Fibroblast of skin of abdomen (primary cell): ENCODE measurements at places on chromosomes 11 and 22.

DNA sequence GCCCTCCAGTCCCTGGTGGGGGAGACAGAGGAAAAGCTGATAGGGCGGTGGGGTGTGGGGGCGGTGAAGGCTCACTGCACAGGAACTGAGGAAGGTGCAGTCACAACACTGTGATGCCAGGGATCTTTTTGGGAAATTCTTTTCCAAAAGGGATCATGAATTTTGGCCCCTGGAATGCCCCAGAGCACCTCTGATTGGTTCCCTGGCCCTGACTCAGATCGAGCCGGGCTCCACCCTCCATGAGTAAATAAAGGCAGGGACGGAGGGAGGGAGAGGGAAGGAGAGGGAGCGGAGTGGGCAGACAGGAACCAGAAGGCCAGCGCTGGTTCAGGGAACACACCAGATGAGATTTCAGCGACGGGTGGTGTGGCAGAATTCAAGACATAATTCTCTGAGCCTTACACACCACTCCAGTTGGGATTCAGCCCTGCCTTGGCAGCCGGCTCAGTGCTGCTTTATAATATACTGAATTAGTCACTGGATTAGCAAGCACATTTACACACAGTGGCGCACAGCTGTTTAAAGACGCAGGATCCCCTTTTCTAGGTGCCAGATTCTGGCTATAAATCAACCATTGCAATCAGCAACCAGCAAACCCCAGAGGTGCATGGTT, 80.3 kb downstream of the ETS1 start:
- peak; percentile 97 for DNase-seq

DNA sequence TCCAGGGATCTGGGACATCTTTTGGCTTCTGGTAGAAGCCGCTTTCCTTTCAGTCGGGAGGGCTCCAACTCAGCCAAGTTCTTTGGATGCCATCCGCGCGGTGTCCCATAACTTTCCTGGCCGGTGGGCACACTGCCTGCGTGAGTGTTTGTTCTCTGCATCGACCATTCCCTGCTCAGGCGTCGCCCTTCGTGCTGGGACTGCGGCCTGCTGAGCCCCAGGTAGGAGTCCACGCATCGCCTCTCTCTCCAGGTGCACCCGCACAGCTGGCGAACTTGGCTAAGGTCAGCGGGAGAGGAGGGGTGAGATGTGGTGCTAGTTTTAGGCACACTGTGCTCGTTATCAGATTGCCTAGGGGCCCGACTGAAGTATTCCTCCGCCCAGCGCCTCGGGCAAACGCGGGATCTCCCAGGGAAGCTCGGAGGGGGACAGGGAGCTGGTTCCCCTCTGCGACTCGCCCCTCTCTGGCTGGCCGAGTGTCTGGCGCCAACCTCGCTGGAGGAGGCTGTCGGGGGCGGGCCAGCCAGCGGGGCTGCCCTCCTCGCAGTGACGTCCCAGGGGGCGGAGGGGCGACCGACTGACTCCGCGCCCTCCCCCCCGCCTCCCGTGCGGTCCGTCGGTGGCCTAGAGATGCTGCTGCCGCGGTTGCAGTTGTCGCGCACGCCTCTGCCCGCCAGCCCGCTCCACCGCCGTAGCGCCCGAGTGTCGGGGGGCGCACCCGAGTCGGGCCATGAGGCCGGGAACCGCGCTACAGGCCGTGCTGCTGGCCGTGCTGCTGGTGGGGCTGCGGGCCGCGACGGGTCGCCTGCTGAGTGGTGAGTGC, at the start of gene LAYN:
Gene LAYN, plus strand, starts transcription at position 607 of the 823 bp plus-strand sequence. Its CDS starts 124 bp downstream, at position 731.
- DNase-seq = peak; percentile 77

- DNase-seq = peak; percentile 74
Observed at GRCh38 chr11:61797263-61797944, 4.7 kb downstream of the FEN1 start.

DNA sequence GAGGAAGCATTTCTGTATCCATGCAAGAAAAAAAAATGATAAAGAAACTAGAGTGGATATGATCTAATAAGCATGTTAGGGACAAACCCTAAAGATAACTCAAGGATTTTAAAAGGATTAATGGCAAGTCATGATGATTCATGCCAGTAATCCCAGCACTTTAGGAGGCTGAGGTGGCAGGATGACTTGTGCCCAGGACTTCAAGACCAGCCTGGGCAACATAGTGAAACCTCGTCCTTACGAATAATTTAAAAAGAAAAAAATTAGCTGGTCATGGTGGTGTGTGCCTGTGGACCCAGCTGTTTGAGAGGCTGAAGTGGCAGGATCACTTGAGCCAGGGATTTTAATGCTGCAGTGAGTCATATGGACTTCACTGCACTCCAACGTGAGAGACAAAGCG, 145.5 kb upstream of the BLID start:
- no peak for DNase-seq

- DNase-seq = peak; percentile 10
Observed at GRCh38 chr11:27391331-27392015, 28.5 kb upstream of the CCDC34 start.

DNA sequence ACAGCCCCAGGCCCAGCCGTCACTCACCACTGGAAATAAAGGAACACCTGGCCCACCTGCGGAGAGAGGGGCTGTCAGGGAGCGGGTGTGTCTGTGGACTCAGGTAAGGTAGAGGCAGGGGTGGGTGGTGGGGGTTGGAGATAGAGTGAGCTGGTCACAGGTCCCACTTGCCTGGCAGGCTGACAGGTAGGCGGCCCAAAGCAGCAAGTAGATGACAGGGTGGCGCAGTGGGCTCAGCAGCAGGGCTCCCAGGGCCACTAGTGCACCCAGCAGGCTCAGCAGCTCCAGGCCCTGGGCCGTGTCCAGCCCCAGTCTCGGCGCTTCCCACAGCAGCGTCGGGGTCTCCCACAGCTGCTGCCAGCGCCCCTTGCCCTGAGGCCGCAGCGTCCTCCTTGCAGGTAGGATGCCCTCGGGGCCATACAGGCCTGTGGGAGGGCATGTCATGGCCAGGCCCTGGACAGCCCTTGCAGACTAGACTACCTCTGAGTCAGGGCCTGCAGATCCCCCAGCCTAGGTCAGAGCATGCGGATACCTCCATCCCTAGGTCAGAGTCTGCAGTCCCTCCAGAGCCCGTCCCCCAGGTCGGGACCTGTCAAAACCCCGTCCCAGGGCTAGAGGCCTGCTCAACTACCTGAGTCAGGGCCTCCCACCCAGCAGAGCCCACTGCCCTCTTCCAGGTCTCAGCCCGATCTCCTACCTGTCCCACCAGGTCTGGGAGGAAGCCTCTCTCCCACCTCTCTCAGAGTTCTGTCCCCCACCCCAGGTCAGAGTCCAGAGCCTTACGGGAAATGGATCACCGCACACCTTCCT, 686 bp downstream of the LMF2 start:
- DNase-seq = no peak

DNA sequence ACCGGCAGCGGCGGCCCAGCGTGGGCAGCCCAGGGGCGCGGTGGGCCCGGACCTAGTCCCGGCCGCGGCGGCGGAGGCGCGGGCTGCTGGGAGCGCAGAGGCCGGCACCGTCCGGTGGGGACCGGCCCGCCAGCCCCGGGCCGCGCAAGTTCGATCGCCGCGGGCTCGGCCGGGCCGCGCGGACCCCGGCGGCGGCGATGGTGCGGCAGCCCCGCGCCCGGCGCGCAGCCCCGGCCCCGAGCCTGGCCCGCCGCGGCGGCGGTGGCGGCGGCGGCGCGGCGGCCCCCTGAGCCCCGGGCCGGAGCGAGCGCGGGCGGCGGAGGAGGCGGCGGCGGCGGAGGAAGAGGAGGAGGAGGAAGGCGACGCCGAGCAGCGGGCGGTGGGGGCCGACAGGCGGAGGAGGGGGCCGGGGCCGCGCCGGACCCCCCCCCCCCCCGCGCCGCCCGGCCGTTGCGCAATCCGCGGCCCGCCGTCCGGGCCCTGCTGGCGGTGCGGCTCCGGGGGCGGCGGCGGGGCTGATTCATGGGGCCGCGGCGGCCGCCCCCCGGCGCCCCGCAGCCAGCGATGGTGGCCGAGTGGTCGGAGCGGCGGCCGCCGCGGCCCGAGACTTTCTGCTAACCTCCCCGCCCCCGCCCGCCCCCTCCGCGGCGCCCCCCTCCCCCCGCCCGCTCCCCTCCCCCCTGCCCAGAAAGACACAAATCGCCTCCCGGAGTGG, 1251.9 kb downstream of the BRD1 start:
- no peak for DNase-seq

DNA sequence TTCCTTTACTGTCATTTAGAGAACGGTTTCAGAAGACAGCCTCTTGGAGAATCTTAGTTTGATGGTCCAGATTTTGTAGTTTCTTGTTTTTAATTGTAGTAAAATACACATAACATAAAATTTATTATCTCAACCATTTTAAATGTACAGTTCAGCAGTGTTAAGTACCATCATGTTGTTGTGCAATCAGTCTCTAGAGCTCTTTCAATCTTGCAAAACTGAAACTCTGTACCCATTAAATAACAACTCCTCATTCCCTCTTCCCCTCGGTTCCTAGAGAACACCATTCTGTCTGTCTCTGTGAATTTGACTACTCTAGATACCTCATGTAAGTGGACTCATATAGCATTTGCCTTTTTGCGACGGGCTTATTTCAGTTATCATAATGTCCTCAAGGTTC, 69.8 kb downstream of the GRIK4 start:
- no peak for DNase-seq

DNA sequence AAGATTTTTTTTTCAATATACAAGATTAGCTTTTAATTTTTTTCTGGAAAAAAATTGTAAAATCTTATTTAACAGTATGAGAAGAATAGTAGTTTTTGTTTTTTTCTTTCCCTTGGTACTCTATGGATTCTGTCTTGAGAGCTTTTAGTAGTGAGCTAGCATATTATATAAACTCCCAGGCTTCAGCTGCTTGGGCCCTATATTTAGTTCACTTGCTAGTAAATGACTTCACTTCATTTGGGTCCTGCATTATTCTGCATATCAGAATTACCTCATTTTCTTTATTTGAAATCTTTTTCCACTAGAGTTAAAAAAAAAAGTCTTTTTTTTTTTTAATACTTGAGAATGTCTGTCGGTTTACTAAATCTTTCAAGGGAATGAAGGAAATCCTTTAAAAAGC, 33.1 kb downstream of the HIPK3 start:
- no peak for DNase-seq

DNA sequence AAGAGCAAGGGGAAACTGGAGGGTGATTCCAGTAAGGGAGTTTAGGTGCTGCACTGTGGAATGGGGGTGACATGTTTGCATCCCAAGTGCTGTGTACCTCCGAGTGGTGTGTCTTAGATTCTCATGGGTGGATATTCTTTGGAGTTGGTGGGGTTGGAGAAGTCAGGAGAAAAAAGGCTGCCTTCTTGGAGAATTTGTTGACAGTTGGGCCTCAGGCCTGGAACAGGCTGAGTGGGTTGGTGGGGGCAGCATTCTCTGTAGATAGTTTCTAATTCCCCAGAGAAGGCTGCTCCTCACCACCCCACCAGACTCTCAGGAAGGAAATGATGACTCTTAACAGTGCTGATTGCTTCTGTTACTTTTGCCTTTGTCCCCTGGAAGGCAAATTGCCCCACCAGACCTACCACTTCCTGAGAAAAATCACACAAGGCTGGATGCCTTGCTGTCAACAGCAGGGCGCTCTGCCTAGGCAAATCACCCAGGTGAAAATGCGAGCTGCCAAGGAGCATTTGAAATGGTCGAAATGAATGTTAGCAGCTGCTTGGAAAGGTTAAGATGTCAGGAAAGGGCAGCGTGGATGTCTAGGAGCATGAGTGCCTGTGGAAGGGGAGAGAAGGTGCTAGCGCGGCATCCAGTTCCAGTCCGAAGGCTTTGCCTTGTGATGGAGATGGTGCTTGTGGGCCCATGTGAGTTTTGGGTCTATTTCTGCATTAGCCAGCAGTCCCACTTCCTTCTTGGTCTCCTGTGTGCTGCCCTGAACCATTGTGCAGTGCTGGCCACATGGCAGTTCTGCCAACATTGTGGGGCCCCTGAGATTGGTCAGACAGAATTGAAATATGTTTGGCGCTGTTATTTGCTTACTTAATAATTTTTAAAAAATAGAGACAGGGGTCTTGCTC, 29.7 kb upstream of the SORL1-AS1 start:
- peak; percentile 36 for DNase-seq

DNA sequence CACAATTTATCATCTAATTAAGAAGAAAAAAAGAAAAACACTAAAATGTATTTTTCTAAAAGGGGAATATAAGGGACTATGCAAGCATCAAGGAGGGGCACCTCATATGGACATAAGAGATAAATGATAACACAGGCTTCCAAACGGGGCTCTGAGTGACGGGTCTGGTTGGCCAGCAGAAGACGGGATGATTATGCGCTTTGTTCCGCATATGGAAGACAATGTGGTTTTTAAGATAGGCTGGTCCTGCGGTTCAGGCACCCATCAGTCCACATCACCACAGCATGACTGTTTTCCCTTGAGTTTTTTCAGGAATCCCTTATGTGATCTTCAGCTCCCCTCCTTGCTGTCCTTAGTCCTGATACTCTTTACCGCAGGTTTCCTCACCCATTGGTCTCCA, 404.6 kb downstream of the OPCML start:
- no peak for DNase-seq

DNA sequence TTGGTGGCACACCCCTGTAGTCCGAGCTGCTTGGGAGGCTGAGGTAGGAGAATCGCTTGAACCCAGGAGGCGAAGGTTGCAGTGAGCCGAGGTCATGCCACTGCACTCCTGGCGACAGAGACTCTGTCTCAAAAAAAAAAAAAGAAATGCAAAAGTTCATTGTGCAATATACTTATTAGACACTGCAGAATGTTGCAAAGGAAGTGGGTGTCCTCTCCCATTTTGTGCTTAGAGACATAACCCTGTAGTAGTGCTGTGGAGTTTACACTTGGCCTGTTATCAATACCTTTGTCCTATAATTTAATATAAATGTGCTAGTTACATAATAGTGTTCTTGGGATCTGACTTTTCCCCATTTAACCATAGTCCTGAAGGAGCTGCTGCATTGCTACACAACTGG, 9.4 kb downstream of the BCL2L13 start:
- no peak for DNase-seq

DNA sequence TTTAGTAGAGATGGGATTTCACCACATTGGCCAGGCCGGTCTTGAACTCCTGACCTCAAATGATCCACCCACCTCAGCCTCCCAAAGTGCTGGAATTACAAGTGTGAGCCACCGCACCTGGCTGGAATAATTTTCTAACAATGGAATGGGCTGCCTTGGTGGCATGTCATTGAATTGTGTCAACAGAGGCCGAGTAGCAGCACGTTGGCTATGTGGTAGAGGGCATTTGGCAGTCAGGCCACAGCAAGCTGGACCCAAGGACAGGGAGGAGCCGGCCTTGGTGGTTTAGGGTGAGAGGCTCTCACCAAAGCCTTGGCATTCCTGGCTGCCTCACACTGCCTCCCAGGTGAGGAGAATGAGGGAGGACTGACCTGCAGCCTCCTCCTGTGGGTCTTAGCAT, 4.1 kb upstream of the NIPSNAP1 start:
- DNase-seq = no peak
